ENCODE measurements at places on chromosomes 1 and 21.

- no peak for DNase-seq
Observed at GRCh38 chr1:193190096-193190744, 3.8 kb upstream of the B3GALT2 start.

DNA sequence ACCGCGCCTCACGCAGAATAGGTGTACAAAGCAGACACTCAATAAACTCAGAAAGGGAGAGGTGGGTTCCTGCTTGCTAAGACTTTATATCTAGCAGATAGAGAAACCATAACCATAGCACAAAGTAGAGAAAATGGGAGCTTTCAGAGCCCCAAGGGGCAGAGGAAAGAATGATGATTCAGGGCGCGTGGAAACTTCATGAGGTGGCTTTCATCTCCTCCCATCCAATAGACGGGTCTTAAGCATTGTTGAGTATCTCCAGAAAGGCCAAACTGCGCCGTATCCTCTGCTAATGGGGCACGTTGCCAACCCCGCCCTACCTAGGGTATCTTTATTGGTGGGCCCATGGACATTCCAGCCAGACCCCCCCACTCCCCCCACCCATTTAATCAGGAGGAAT lies 778 bp upstream of the MIXL1 start:
- no peak for DNase-seq

DNA sequence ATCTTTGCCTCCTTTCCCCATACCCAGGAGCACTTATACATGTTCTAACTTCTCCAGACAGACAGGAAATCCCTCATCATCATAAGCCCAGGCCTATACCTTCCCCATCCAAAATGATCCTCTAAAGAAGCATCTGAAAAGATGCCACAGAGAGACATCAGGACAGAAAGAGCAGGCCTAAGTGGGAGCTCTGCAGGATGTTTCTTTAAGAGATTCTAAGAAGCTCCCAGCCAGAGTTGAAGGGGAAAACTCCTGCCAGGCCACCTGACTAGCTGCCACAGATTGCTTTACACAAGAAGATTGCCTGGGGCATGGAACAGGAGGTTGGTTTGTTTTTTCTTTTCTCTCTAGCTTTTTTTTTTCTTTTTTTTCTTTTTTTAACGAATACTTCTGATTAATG lies 275.8 kb downstream of the VAV3 start:
- DNase-seq = no peak

DNA sequence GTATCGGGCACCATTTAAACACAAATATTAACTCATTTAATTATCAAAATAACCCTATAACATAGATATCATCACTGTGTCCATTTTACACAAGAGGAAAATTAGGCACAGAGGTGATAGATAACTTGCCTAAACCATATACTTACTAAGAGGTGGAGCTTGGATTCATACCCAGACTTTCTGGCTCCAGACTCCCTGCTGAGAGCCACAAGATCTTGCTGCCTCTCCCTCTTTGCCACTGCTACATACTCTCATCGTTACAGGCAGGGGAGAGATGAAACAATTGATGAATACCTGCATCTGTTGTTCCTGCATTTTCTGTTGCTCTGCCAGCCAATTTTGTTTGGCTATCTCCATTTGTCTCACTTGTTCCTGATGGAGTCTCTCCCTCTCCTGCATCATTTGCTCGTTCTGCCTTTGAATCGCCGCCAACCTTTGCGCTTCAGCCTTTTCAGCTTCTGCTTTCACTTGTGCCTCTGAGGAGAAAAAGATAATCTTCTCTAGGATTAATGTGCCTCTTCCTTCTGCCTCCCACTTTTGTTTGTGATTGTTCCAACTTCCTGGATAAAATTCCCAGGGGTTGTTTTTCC lies 10.6 kb downstream of the GBP5 start:
- DNase-seq = no peak

DNA sequence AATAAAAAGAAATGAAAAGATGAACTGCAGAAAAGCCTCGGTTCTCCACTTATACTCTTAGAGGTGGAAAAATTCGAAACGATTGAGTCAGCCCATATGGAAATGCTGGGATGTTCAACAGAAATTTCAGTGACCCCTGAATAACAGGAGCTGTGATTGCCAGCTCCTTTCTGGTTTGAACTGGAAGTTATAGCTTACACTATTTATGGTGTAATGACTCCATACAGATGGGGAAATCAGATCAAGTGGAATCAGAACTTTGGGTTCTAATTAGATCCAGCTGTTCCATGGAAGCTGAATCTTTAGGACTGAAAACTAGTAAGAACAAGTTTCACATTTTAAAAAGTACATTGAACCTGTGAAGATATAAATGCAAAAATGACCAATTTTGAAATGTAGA lies 569.3 kb upstream of the ZRANB2 start:
- no peak for DNase-seq

DNA sequence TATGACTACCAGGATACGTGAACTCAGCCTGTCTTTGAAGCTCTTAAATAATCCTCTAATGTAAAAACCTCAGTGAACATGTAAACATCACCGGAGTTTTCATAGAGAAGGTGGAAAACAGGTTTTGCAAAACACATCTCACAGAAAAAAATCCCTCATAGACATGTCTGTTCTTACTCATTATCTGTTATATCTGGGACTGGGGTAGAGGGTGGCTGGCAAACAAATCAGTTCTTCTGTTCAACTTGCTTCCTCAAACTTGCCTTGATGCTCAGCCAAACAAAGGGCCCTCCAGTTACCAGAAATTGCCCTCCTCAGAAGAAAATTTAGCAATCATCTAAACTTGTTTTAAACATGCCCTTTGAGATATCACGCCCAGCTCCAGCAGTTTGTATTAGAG lies 66.1 kb upstream of the CXADR start:
- DNase-seq = no peak

- DNase-seq = no peak
Observed at GRCh38 chr1:150441121-150441520, 46.1 kb upstream of the TARS2 start.

GRCh38 chr1:82837766-82838465 lies 1037.2 kb downstream of the ADGRL2 start:
- no peak for DNase-seq

- no peak for DNase-seq
Observed at GRCh38 chr1:7149080-7149838, 364.0 kb downstream of the CAMTA1 start.

- DNase-seq = no peak
Observed at GRCh38 chr1:3987669-3988235, 87.7 kb upstream of the C1orf174 start.

GRCh38 chr1:16082283-16083038 lies 9.0 kb upstream of the FAM131C start:
- peak; percentile 19 for DNase-seq

- DNase-seq = no peak
Observed at GRCh38 chr1:66262208-66262963, 271.6 kb upstream of the SGIP1 start.

DNA sequence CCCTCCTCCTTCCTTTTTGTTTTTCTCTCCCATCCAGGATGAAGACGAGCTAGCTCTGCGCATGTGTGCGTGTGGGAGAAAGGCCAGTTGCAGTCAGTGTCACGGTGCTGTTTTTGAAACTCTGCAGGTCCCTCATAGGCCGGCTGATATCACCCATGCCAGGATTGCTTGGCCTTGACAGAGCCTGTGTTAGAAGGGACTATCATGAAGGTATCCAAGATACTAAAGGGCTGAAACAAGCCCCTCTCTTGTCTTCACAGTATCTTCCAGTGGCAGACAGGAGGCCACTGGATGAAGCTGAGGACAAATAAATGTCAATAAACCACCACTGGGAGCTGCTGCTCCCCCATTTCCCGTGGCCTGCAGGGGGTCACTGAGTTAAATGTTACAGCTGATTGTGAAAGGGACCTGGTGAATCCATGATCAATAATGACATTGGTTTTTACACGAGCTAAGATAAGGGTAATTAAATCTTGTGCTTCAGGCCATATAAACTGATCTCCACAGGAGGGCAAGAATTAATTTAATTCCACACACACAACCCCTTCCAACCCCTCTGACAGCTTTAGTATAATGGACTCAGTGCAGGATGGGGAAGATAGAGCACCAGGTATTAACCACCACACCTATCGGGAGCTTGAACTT lies 64.6 kb upstream of the TARBP1 start:
- no peak for DNase-seq

DNA sequence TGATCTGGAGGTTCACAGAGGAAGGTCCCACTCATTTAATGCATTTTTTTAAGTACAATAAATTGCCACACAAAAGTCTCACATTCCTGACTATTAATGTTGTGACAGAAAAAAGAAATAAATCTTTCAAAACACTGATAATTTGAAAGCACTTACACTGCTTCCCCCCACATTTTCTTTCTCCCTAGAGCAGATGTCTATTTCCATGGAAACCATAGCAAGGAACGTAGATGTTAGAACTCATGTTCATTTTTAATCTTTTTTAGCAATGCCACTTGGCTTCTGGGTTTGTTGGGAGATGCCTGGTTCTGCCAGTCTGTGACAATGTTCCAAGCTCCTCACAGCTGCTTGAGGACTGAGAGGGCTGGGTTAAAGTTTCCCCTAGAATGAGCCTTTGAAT lies 1.9 kb upstream of the STMN1 start:
- no peak for DNase-seq

DNA sequence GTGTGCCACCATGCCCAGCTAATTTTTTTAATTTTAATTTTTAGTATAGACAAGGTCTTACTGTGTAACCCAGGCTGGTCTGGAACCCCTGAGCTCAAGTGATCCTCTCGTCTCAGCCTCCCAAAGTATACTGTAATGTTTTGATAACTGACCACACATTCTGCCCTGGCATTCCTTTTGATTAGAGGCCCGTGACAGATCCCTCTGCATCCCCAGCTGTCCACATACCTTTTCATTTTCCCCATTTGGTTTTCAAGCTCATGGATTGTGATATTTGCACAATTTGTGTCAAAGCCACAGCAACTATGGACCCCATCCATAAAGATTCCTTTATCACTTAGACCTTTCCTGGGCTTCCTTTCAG lies 116.8 kb upstream of the ATP1A1 start:
- DNase-seq = no peak

DNA sequence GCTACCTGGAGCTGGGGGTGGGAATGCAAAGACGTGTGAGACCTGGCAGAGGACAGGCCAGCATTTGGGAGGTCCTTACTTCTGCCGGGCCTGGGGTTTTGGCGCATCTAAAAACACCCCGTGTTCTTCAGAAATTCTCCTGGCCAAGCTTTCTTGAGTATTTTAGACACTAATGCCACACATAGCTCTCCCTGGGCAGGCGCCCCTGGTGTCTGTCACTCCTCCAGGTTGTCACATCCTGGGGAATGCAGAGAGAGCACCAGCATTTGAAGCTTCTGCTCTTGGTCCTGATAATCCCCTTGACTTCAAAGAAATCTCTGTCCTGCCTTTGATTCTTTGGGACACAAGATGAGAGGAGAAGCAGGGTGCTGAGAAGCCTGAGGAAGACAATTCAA lies 6.0 kb downstream of the CAPN9 start:
- DNase-seq = no peak

DNA sequence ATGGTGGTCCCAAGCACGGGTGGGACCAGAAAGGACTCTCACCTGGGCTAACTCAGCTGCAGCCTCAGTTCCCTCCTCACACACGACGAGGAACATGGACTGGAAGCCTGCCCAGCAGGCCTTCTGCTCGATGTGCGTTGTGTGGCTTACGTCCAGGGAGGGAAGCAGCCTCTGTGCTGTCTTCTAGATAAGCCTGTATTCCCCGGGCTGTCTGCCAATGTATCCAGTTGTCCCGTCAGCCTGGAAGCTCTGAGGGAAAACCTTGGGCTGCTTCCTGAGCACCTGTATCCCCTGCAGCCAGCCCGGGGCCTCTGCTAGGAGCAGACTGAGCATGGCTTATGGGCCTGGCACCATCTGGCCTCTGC lies 10.5 kb downstream of the PCSK9 start:
- no peak for DNase-seq

- DNase-seq = no peak
Observed at GRCh38 chr1:247459507-247459906, 1.6 kb upstream of the OR2B11 start.

GRCh38 chr1:218451415-218451814 lies 106.3 kb downstream of the TGFB2 start:
- no peak for DNase-seq

DNA sequence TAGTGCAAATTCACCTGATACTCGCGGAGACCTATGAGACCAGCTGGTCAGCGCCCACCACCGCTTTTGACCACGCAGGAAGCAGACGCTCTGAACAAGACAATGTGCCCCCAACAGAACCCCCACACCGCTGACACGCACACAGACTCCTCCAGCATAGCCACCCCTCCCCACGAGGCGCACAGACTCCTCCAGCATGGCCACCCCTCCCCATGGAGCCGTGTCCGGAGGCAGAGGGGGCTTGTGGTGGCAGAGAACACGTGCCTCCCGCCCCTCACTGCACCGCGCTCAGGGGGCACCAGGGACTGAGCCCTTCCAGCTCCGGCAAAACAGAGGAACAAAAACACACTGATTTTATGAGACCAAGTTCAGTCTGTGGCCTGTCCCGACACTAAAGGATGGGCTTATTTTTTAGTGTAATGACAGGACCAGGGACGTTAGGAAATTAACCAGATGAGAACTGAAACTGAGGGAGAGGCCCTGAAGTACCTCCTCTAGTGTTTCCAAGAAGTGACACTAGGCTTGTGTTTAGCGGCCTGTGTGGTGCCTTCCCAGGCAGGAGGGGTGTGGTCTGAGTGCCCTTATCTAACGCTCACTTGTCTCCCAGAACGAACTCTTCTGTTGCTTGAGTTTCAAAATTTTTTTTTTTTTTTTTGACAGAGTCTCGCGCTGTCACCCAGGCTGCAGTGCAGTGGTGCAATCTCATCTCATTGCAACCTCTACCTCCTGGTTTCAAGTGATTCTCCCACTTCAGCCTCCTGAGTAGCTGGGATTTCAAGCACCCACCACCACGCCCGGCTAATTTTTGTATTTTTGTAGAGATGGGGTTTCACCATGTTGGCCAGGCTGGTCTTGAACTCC lies 10.0 kb upstream of the AGPAT3 start:
- DNase-seq = no peak

- DNase-seq = no peak
Observed at GRCh38 chr1:57164584-57164983, 198.8 kb upstream of the C8B start.

DNA sequence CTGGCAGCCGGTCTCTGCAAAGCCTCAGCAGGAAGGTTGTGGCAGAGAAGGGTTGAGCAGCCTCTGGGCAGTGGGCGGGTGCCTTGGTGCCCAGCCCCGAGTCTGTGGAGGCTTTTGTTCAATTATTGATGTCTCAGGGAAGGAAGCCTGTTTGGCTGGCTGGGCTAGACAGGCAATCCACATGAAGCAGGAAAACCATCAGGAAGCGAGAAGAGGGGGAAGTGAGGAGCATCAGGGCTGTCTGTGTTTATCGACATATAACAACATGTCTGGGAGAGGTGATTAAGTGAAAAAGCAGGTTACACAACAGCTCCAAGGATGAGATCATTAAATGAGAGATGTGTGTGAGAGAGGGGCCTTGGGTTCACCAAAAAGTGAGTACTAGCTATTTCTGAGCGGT lies 105.4 kb downstream of the UBE2U start:
- DNase-seq = no peak

DNA sequence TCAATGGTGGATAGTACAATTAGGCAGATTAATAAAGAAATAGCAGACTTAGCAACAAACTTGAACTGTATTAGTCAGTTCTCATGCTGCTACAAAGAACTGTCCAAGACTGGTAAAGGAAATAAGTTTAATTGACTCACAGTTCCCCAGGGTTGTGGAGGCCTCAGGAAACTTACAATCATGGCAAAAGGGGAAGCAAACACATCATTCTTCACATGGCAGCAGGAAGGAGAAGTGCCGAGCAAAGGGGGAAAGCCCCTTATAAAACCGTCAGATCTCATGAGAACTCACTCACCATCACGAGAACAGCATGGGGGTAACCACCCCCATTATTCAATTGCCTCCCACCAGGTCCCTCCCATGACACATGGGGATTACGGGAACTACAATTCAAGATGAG lies 27.1 kb upstream of the PDE4B start:
- DNase-seq = no peak

- no peak for DNase-seq
Observed at GRCh38 chr1:41998250-41998649, 79.5 kb upstream of the HIVEP3 start.
